D721Med (cell line): ENCODE measurements at places on chromosomes 5 and 9.

DNA sequence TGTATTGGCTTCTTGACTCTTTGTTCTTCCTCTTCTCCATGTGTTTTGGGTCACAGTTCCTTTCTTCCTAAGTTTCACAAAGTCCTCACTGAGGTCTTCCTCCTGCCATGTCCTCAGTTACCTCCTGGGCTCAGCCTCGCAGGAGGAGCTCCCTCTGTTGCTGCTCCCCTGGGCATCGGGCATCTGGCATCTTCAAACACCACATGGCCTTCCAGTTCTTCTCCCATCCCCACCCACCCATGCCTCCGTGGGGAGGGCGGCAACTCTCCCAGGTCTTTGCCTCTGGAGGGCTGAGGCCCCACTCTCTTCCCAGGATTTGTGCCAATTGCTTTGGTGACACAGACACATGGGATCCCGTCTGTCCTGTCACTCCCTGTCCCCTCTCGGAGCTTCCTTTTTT is 22.8 kb downstream of the MRPL36 start:
- no peak for DNase-seq

DNA sequence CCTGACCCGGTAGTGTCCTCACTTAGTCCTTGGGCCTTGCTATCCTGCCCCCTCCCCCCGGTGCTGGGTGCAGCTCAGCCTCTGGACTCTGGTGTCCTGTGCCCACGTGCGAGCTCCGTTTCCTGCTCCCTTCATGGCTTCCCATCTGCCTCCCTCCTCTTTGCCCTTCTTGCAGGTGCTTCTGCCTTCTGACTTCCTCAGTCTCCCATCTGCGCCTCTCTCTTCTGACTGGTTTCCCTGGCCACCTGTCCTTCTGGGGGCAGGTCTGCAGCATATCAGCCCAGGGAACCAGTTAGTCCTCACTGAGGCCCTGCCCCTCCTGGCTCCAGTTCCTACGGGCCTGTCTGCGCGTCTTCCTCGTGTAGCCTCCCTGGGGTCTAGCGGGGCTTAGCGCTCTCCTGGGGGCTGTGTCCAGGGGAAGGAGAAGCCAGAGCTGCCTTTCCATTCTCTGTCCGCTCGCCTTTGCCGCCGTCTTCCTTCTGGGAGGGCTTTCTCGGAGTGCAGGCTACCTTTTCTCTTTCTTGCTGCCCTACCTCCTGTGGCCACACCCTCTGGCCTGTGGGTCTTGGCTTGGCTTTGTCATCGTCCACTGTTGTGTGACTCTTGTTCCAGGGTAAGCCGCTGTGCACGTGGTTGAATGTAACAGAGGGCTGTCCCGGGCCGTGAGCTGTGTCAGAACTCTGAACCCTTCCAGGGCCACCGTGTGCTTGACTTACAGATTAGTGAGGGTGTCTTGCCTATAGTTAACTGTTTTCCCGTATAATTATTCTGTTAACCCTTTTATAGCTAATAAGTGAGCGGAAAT is 51.8 kb downstream of the EHMT1 start:
- no peak for DNase-seq

- DNase-seq = no peak
Measured at GRCh38 chr5:11903614-11904264, 507 bp downstream of the CTNND2 start.

DNA sequence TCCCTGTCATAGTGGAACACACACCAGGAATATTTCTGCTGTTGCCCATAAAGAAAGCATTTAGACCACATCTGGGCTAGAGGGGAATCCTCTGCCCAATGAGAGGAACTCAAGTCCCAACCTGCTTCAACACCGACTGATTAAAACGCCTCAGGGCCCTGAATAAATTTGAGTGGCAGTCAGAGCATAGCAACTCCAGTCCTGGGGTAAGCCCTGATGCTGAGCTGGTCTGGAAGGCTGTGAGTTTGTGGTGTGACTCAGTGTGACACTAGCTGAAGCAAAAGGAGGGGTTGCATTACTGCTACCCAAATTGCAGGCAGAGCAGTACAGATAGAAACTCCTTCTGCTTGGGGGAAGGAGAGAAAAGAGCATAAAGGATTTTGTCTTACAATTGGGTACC is 148.3 kb downstream of the PRDM9 start:
- no peak for DNase-seq

DNA sequence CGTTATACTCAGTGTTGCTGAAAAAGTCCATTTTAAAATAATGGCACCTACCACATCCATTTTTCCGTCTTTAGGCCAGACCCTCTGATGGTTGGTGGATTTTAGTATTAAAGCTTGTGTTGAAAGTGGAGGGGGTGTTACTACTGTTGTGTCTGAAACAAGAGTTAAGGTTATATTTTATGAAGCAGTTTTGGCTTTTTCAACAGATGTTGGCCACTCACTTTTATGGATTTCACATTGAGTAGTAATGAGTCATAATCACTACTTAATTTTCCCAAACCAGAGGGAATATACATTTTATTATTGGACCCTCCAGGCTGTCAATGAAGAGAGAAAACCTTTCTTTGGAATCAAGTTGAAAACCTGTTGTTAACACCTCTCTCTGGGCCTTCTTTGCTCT is 88.0 kb downstream of the TRIO start:
- no peak for DNase-seq

GRCh38 chr5:122341087-122341486 is 29.1 kb downstream of the SNCAIP start:
- no peak for DNase-seq
